NCI-H2081 treated with DMSO at 0.1 percent for 48 hours (cell line): ENCODE measurements at places on chromosomes 3 and 15.

DNA sequence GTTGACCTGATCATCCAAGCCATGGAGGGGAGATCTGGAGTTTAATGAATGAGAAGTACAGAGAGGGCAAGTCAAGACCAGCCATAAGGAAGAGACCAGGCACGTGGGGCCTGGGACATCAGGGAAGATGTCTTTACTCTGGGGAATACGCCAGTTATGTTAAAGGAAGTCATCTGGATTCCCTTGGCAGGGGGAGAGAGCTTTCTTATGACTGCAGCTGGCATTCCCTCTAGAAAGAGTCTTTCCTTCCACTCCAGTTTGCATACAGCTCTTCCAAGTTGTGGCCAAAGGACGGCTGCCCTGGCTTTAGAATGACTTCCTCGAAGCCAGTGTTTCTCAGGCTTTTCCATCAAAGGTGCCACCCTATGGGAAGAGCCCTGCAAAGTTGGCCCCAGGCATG, 93.6 kb upstream of the AGBL1 start:
- DNase-seq: no peak

DNA sequence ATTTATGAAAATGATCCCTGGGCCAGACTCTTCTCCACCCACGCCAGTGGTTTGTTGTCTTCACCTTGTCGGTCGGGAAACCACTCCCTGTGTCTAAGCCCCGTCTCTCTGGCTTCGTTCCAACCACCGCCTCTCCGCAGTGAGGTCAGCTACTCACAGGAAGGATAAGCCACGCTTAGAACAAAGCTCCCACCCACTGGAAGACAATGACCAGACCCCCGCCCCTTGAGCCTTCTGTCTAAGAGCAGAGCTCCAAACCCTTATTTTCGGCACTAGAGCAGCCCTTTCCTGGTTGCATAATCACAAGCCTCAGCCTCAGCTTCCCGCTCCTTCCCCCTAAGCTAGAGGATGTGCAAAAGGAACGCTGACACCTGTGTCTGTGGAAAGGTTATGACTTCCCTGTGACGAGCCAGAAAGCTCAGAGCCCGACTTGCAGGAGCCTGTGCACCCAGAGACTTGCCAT, 114.9 kb upstream of the MEF2A start:
- no peak for DNase-seq

DNA sequence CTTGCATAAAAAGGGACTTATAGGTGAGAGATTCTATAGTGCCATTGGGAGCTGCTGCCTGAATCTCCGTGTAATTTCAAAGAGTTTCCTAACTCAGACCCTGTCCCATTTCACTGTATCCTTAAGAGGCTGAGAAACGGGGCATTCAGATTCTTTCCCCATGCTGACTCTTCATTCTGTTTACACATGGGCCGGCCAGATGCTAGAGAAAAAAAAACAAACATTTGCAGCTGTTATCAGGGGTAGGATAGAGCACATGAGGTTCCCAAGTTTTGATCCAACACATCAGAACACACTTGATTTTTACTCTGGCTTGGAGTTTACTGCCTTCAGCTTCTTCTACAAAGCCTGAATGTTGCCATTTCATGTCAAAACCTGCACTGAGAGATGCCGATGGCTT, 215.9 kb upstream of the TPRG1 start:
- no peak for DNase-seq

GRCh38 chr15:98420837-98421236, 227.5 kb upstream of the IGF1R start:
- no peak for DNase-seq

DNA sequence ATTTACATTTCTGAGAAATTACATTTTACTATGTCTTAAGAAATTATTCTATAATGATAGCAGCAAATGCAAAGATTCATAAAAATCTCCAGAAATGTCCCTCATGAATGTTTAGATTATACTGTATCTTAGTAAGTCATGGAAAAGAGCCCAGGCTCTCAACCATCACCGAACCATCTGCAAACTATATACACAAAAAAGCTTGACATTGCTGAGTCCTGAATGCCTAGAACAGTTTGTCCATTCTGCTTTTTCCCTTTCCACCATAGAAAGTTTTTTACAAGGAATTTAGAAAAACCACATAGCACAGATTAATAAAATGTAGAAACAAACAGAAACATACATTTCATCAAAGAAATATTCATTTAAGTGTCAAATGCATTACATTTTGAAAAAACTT, 83.6 kb downstream of the MYO9A start:
- DNase-seq: no peak

GRCh38 chr15:67865331-67865730, 25.5 kb upstream of the RNU6-1 start:
- DNase-seq: no peak
